ENCODE measurements at places on chromosomes 3 and 15.

DNA sequence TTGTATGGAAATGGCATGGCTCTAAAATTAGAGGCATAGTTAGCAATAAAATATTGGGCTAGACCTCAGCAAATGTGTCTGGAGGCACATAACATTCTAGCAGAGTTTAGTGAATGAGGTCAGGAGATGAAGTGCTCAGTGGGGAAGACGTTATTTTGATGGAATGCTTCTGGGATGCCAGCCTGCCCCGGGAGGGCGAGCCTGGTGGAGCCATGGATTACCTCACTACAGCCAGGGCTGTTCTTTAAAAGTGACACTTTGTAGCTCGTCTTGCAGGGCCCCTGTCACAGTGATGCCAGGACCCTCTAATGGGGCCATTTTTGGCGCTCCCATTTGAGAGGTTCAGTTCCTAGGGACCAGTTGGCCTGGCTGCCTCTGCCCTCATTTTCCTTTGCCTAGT, 48.5 kb downstream of the PXYLP1 start:
- DNase-seq, result no peak
- peaks cover 11% of the 10 kb centered on the region for H3K36me3 ChIP-seq
- no peak overlapping the region for H3K27ac ChIP-seq
- no peak overlapping the region for H3K4me3 ChIP-seq

- no peaks in the 10 kb centered on the region for H3K4me1 ChIP-seq
- peaks cover 1% of the 10 kb centered on the region for H3K27me3 ChIP-seq
- H3K27ac ChIP-seq, result no peak overlapping the region
- H3K4me3 ChIP-seq, result no peak overlapping the region
- H3K36me3 ChIP-seq, result no peaks in the 10 kb centered on the region
- DNase-seq, result peak; percentile 12
Observed at GRCh38 chr3:110710603-110711002, 361.0 kb upstream of the NECTIN3 start.

- H3K36me3 ChIP-seq, result no peaks in the 10 kb centered on the region
- H3K4me1 ChIP-seq, result no peaks in the 10 kb centered on the region
- H3K27me3 ChIP-seq, result no peaks in the 10 kb centered on the region
- H3K27ac ChIP-seq, result no peak overlapping the region
Observed at GRCh38 chr15:72070817-72071447, 47.0 kb downstream of the MYO9A start.

- no peak overlapping the region for H3K27ac ChIP-seq
- peaks cover 30% of the 10 kb centered on the region for H3K4me1 ChIP-seq
- no peaks in the 10 kb centered on the region for H3K36me3 ChIP-seq
- DNase-seq, result peak; percentile 84
- H3K4me3 ChIP-seq, result peak overlapping the region; percentile 75
Observed at GRCh38 chr15:41494190-41494921, 682 bp downstream of the ITPKA start.

- DNase-seq, result no peak
- H3K27ac ChIP-seq, result no peak overlapping the region
- H3K36me3 ChIP-seq, result peaks cover 11% of the 10 kb centered on the region
- peak overlapping the region; percentile 81 for H3K4me3 ChIP-seq
- no peaks in the 10 kb centered on the region for H3K27me3 ChIP-seq
Observed at GRCh38 chr3:52221141-52221562, 4.3 kb downstream of the TLR9 start.

Data from activated CD4-positive, alpha-beta T cell treated with anti-CD3 and anti-CD28 coated beads, Interleukin-2, amount 10 ng/mL, durations not matched to agents 24 days and 14 days (primary cell).